Posterior cingulate gyrus (tissue), 11 donors: ENCODE measurements at places on chromosomes 12 and 14.

- no peak for DNase-seq
Measured at GRCh38 chr12:68768431-68768939, 22.5 kb downstream of the SLC35E3 start.

- DNase-seq: no peak
Measured at GRCh38 chr12:42346403-42347002, 20.5 kb downstream of the PPHLN1 start.

DNA sequence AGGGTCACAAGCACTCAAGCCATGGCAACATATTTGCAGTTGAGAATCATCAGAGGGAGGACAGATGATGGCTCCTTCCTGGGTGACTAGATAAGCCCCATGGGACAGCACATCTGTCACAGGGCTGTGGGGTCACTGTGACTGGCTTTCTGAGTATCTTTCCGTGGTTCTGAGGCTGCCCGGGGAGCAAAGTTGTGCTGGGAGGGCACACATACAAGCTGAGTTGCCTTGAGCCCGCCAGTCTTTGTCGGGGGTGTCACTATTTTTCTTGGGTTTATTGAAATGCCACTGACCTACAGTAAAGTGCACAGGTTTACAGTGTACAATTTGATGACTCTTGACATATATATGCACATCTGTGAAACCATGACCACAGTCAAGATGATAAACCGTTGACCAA, 17.2 kb upstream of the KIF26A start:
- DNase-seq: no peak

DNA sequence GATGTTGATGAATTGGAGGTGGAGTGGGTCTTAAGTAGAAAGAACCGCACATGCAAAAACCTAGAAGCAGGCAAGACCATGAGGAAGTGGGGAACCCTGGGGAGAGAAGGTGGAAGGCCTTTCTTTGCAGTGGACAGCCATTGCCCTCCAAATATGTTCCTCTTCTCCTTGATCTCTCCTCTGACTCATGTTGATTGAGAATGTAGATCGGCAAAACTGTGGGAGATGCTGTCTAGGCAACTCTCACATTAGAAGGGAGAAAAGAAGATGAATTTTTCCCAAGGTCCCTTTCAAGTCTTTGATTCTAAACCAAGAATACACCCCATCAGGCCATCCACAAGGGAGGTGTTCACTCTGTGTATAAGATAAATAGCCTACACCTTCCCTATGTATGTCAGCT, 257.5 kb downstream of the MSRB3 start:
- no peak for DNase-seq

- DNase-seq: no peak
Measured at GRCh38 chr12:121883315-121883660, 5.3 kb upstream of the PSMD9 start.
